Stimulated activated CD8-positive, alpha-beta memory T cell treated with anti-CD3 and anti-CD28 coated beads, Interleukin-4, amount 100 ng/mL, for 24 hours (primary cell): ENCODE measurements at places on chromosomes 4 and X.
A peak's percentile ranks its signal among the peaks of the same experiment; 100 is the strongest.

DNA sequence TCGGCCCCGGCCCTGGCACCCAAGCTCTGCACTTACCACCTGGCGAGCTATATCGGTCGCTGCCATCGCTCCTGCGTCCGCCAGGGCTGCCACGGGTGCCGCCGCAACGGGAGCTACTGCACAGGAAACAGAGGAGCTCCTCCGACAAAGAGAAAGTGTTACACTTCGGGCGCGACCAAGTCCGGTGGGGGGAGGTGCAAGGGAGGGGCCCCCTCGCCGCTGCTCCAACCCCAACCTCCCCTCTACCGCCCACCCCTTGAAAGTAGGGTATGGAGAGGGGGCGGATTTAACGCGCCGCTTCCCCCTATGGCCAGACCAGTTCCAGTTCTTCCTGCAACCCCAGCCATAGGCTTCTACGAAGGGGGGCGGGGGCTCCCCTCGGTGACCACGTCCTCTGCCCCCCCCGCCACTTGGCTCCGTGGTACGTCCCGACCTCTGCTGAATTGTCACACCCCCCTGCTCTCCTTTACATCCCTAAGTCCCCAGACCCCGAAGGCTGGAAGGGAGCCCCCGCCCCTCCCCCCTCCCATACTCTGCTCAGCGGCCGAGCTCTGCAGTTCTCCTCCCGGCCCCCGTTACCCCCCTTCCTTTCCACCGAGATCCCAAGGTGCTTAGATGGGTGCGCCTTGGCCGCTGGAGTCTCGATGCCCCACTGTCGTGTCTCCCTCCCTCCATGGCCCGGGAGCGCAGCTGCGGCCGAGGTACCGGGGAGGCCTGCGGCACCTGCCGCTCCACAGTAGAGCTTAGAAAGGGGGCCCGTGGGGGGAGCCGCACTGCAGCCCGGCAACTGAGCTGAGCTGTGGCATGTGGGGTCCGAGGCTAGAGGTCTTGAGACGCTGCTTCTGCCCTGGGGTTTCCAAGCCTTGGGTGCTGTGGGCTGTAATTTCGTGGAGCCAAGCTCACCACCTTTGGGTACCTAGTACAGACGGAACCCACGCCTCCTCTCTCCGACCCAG, at the start of gene SEPTIN6:
Gene SEPTIN6 (minus strand): TSS at position 129 of the 956 bp plus-strand sequence. CDS start 63 bp downstream, at position 66.
- DNase-seq: peak; percentile 74

DNA sequence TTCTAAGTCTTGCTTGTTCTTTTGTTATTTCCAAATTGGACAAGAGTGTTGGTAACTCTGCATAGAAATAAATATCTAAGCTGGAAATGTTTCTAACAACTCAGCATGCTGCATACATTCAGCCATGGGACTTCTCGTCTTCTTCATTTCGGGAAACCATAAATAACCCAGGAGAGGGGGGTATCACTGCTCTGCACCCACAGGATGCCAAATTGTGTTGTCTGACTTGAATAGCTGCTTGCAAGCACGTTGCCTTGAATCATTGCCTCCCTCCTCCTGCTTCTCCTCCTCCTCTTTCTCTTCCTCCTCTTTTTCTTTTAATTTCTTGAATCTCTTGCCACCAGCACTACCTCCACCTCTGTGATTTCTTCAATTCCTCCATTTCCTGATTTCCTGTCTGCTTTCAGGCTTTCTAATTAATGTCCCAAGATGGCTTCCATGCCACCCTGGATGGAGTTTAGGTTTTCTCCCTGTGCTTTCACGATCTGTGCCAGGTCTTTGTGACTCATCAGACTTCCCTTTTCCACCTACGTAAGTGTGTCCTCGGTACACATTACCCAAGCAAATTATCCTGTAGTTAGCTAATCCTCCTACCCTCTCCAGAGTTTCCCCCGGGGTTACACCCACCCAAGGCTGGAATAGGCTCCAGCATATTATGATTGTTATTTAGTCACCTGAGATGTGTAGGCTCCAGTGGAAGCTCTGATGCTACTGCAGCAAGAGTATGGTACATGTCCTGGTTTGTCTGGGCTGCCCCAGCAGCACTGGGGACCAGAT, 122.6 kb upstream of the VCX3B start:
- no peak for DNase-seq

DNA sequence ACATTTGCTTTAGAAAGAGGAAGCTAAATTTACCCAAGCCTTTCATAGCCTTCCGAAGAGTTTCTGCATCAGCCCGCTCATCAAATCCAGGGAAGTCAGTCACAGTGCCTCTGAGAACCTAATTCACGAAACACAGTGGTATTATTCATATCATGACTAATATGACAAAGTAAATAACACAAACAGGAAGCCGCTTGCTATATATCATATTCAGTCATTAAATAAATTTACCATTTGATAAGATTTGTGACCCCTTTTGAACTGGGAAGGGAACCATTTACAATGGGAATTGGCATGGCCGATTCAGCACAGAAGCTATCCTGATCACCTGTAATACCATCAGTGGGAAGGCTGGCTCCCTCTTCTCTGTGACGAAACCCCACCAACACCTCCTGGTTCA, 10.5 kb downstream of the ANXA5 start:
- DNase-seq: no peak

DNA sequence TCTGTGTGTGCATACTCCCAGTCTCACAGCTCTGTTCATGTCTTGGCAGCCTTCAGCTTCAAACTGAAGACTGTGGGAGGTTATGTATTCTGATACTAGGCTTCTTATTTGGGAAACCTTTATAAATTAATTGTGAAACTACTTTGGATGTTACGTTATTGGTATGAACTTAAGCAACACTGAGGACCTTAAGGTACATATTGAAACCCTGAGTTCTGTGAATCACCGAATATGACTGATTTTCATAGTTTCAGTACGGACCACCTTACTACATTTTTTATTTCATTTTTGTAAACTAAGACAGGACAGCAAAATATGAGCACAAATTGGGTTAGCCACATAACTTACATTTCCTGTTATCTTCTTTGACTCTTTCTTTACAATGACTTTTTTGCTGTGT, 498.4 kb downstream of the PDGFC start:
- no peak for DNase-seq

- no peak for DNase-seq
These were observed 73.5 kb upstream of the ZFP42 start for GRCh38 chr4:187921946-187922623.

GRCh38 chrX:134682081-134682480, 23.8 kb upstream of the PLAC1 start:
- no peak for DNase-seq

- DNase-seq: no peak
These were observed 50.1 kb downstream of the CRLF2 start for GRCh38 chrX:1162119-1162916.

GRCh38 chrX:38548508-38548907, 12.8 kb upstream of the TSPAN7 start:
- no peak for DNase-seq

- DNase-seq: no peak
These were observed 83.5 kb upstream of the LIMCH1 start for GRCh38 chr4:41454423-41454822.

DNA sequence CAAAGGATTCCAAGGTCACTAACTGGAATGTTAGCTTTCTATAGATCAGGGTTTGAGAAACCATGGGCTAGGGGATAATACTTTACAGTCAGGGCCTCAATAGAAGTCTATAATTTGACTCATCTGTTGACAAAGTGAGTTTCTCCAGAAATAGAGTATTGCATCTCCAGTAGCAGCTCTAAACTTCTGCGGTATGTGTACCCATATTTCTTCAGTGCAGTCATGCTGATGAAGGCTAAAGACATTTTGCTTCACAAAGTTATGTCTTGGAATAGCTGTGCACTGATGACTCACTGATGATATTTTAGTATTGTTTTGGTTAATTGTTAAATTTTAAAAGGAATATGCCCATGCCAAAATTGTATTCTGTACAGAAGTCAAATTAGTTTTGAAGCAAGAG, 464.9 kb upstream of the AMOT start:
- DNase-seq: no peak

DNA sequence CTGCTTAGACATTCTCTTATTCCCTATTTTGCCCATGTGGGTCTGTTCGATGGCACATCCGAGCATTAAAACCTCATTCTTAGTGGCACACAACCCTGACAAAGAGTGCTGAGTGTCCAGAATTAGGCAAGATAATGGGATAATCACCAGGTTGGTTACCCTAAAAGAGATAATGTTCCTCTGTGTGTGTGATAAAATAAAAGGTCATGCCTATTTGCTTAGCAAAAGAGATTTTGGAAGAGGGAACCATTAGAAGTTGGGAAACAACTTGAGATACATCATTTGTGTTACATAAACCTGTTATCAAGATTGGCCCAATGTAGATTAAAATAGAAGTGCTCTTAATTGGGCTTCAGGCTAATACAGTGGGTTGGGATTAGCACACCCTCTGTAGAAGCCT, 182.7 kb downstream of the NWD2 start:
- no peak for DNase-seq

GRCh38 chrX:18674788-18675735, 3.2 kb upstream of the RS1 start:
- peak; percentile 57 for DNase-seq

- DNase-seq: no peak
These were observed 126.7 kb upstream of the STX18 start for GRCh38 chr4:4668355-4669210.

DNA sequence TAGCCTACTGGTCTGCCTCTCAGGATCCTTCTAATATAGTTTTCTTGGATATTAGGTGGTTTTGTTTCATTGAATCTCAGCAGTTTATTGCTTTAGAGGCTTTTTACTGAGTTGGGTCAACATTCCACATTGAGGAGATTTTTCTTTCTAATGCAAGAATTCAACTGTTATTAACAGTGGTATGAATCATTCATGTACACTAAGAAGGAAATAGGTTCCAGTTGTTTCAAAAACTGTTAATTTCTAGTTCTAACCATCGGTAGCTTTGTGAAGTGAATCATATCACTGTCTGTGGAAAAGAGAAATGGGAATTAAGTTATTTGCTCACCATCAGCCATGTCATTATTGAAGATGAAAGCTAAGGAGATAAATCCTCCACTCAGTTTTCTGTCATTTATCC, 331.5 kb downstream of the RPA4 start:
- DNase-seq: no peak
